Activated naive CD8-positive, alpha-beta T cell treated with anti-CD3 and anti-CD28 coated beads for 36 hours (primary cell): ENCODE measurements at places on chromosomes 7 and 10.
A peak's percentile ranks its signal among the peaks of the same experiment; 100 is the strongest.

GRCh38 chr10:79286318-79286951 is 60.8 kb upstream of the PPIF start:
- DNase-seq = peak; percentile 90

DNA sequence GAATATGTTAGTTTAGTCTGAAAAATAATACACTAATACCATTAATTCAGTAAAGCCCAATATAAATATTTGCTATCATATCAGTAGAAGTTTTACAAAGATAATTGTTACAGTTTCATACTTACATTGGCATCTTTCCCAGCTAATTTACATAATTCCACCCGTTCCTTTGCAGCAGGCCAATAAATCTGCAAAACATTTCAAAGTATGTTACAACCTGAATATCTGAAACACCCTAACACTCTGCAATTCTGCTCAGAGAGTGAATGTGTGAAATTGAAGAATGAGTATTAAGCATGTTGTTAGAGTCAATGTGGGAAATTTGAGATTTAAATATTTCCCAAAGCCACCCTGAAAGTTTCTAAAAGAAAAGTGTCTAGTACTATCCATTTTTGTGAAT is 105.5 kb downstream of the SEMA3D start:
- no peak for DNase-seq

GRCh38 chr10:59606551-59606961 is 103.1 kb downstream of the SLC16A9 start:
- DNase-seq = no peak

GRCh38 chr10:48900371-48900801 is 39.3 kb downstream of the LRRC18 start:
- no peak for DNase-seq

- DNase-seq = peak; percentile 87
Observed at GRCh38 chr10:30027057-30028005, 32.1 kb downstream of the JCAD start.
